Stimulated activated CD4-positive, alpha-beta T cell treated with anti-CD3 and anti-CD28 coated beads, TNF-alpha, amount 100 ng/mL, for 4 hours (primary cell): ENCODE measurements at places on chromosomes 1 and 21.

- DNase-seq = no peak
Measured at GRCh38 chr1:155898888-155899287, 12.3 kb downstream of the RIT1 start.

DNA sequence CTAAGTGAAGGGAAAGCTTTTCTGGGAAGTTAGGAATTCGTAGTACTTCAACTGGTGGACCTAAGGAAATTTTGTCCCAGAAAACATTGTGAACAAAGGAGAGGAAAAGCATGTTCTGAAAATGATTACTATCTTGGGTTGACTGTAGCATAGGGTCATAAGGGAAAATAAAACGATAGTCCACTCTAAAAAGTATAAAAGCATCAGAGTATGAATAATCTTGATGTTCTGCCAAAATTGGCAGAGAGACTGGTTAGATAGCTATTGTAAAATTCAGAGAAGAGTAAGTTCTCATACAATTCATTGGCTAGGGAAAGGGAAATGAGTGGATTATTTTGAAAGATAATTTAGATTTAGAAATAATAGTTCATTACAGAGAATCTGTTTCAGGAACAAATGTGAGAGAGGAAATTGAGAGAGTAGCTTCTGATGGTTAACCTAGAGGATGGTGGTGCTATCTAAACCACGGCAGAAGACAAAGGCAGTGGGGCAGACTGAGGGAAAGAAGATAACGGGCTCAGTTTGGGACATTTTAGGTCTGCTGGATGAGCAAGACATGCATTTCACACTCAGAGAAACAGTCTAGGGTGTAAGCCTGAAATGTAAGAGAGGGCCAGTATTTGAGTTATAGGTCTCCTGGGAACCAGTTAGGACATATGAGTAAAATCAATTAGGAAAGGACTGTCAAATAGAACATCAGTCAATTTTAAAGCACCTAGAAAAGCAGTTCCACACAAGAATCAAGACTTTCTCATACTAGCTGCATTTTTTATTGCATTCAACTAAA lies 799.3 kb upstream of the CXADR start:
- no peak for DNase-seq

GRCh38 chr1:198681831-198682759 lies 43.3 kb downstream of the PTPRC start:
- peak; percentile 56 for DNase-seq

- DNase-seq = no peak
Measured at GRCh38 chr1:181011301-181012202, 11.1 kb downstream of the STX6 start.

- no peak for DNase-seq
Measured at GRCh38 chr21:17915976-17916375, 96.8 kb upstream of the C21orf91 start.

DNA sequence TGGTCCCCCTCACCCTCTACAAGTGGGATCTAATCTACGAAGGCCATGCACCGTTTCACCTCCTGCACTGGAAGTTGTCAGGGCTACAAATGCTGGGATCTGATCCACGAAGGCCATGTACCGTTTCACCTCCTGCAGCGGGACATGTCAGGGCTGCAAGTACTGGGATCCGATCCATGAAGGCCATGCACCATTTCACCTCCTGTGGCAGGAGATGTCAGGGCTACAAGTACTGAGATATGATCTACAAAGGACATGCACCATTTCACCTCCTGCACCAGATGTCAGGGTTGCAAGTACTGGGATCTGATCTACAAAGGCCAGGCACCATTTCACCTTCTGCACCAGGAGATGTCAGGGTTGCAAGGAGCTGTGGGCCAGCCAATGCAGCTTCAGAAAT lies 7.0 kb downstream of the ALDH4A1 start:
- no peak for DNase-seq
